ENCODE measurements at places on chromosomes 6 and 20.

DNA sequence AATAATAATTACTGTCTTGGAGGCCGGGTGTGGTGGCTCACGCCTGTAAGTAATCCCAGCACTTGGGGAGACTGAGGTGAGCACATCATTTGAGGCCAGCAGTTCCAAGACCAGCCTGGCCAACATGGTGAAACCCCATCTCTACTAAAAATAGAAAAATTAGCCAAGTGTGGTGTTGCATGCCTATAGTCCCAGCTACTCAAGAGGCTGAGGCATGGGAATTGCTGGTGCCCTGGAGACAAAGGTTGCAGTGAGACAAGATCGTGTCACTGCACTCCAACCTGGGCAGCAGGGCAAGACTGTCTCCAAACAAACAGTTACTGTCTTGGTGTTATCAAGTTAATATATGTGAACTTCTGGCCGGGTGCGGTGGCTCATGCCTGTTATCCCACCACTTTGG is 4.9 kb downstream of the RRP36 start:
- DNase-seq = no peak

DNA sequence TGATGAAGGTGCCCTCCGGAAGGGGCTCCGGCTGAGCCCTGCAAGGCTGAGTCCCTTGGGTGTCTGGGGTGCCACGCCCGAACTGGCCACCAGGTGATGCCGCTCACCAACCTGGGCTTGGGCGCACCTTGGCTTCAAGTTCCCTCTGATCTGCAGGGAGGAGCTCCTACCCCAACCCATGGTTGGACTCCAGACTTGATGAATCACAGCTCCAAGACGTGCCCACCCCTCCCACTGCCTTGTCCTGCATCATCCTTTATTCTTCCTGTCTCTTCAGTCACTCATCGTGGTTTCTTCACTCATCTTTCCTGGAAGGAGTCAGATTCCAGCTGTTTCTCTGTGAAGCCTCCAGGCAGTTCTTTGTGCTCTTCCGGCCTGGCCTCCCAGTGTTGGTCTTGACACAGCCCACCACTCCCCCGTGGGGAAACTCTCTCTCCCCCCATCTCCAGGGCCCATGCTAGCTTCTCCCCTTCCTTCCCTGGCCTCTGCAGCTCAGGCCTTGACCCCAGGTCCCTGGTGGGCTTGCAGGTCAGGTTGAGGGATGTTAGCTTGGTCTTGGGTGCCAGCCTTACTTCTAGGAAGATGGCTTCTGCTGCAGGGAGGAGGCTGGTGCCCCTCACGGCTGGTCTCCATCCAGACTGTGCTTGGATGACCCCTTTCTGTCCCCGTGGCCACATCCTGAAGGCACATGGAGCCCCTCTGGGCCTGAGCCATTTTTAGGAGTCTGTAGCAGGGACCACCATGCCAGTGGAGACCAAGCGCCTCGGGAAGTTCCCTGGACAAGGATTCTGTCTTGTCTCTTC is 2.6 kb upstream of the ZBP1 start:
- DNase-seq = no peak

- DNase-seq = no peak
Measured at GRCh38 chr20:32534661-32535240, 50.4 kb downstream of the NOL4L start.

DNA sequence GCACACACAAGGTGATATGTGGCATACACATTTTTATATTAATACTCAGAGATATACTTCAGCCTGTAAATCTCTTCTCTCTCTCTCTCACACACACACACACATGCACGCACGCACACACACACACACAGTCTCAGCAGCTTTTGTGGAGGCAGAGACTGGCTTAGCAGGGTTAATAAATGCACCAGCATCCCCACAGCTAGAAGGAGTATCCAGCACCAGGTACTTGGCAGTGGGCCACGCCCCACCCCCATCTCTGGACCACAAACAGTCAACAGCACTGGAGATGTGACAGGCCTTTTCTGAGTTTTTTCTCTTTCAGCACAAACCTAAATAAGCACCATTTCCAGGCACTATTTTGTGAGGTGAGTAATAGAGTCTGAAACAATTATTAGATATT is 47.3 kb upstream of the LRFN2 start:
- DNase-seq = no peak

GRCh38 chr6:3356056-3356823 is 97.5 kb downstream of the PSMG4 start:
- peak; percentile 22 for DNase-seq

GRCh38 chr6:115753446-115753845 is 307.2 kb downstream of the FRK start:
- DNase-seq = no peak

DNA sequence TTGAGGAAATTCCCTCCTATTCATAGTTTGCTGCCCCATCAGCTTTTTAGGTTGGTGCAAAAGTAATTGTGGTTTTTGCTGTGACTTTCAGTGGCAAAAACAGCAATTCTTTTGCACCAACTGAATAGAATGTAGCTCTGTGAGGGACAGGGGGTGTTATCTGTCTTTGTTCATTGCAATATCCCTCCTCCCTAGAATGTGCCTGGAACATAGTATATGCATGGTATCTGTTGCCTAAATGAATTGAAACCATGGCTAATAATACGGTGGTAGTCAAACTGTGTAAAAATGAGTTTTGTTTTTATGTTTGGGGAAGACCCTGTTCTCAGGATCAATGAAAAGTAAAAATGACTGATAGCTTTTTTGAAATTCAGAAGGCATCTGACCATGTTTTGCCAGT is 45.1 kb downstream of the SCAND1 start:
- DNase-seq = no peak

DNA sequence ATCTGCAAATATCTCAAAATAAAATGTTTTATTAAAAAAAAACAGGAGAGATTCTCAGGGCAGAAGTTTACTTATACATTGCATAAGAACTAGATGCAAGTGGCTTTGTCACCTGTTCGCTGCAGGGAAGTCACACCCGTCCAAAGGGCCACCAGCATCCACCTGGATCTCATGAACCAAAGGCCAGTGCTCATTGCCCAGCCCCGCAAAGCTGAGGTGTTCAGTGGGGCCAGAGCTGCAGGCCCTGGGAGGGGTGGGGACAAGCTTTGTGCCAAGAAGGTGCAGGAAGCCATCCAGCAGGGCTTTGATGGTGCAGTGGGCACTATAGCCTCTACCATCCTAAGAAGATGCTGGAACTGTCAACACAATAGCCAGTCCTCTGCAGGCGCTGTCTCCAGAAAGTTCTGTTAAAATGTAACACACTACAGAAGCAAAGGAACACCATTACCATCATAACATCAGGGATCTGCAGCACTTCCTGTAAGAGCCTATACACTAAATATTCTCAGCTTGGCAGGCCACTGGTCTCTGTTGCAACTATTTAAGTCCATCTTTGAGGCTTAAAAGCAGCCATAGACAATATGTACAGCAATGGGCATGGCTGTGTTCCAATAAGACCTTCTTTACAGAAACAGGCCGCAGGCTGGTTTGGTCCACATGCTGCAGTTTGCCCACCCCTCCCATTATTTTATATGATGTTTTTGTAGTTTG is 15.7 kb upstream of the CD93 start:
- no peak for DNase-seq

GRCh38 chr6:80433010-80433672 is 326.7 kb downstream of the BCKDHB start:
- no peak for DNase-seq

- DNase-seq = no peak
Measured at GRCh38 chr6:44399991-44400390, 12.5 kb downstream of the CDC5L start.

GRCh38 chr20:13900496-13900895 is 89.9 kb downstream of the SEL1L2 start:
- DNase-seq = no peak

- DNase-seq = no peak
Measured at GRCh38 chr6:105431226-105431625, 28.3 kb upstream of the PREP start.

DNA sequence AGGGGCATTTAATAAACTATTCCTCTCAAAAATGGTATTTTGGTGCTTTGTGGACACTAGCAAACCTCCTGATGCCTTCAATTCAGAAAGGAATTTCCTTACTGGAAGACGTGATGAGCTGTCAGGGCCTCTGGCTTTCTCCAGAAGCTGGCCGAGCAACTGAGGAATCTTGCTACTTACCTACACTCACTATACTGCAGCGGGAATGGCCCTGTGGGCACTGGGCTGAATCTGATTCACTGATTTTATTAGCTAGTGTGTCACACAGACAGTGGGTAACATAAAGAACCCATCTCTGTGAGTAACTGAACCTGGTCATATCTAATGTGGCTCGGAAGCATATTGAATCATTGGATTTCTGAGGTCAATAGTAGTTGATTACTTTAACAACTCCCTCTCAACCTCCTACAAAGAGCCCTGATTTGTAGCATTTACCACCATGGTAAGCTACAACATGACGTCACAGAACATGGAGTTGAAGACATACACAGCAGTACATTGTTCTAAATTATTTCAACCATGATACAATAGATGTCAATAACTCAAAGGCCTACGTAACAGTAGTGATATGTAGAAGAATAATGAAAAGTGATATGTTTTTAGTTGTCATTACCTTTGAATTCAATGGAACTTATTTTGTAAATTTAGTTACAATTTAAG is 232.1 kb downstream of the SYNE1 start:
- DNase-seq = no peak

DNA sequence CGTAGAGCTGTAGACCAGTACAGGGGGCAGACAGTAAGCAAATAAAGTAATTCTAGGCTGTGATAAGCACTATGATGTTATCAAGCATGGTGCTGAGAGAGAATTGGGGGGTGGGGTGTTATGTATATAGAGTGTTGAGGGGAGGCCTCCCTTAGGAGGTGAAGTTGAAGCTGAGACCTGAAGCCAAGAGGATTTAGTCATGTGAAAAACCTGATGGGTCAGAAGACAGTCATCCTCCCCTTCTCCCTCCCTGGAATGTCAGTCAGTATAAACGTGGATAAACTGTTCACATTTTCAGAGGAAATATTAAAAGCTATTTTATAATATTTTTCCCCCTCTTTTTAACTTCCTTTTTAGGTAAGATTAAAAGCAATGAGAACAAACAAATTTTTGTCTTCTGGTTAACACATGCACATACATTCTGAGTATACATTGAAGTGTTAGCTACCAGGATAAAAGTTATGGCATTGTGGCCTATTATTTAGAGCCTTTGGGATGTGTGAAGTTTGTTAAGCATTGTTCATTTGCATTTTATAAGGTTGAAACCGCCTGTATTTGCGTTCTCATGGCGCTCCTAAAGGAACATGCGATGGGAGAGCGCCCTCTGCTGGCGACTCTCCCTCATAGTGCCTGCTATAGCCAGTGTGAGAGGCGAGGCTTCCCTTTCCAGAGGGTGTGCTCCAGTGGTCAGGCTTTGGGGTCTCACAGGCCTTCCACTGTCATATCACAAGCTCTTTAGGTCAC is 35.4 kb upstream of the MAPK13 start:
- peak; percentile 55 for DNase-seq

DNA sequence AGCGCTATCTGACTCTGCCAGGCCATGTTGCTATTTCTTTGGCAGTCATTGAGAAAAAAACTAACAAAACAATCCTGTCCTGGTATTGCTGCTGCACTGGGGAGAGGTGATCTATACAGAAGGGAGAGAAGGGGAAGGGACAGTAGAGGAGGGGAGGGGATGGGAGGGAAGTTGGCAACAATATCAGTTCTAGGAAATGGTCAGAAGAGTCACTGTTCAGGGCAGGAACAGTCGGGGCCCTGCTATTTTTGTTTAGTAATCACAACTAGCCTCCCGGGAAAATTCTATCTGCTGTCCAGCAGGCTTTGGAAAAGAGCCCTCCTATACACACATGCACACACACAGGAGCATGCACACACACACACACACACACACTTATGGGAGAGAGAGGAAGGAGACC is 142.3 kb upstream of the CARMIL1 start:
- no peak for DNase-seq

DNA sequence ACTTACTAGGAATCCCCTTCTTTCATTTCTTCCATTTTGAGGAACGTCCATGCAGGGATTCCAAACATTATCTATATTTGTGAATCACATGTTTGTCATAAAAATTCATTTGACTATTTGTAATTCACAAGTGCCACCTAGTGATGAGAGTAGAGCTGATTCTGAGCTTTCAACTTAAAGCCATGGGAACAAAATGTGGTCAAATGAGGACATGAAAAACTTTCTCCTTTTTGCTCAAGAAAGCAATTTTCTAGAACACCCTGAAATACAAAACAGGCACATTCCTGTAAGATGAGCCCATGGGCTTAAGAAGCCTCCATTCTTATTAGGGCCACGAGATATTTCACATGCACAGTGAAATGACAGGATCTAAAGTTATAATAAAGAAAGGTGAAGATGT is 12.3 kb downstream of the MAP3K7 start:
- DNase-seq = no peak

GRCh38 chr20:36467076-36467999 is 74.0 kb upstream of the MYL9 start:
- DNase-seq = no peak

GRCh38 chr6:28867086-28867409 is 56.7 kb downstream of the TRIM27 start:
- no peak for DNase-seq

GRCh38 chr6:79435746-79436145 is 101.5 kb downstream of the LCA5 start:
- no peak for DNase-seq

- DNase-seq = no peak
Measured at GRCh38 chr6:13479971-13480434, 7.4 kb downstream of the GFOD1 start.

DNA sequence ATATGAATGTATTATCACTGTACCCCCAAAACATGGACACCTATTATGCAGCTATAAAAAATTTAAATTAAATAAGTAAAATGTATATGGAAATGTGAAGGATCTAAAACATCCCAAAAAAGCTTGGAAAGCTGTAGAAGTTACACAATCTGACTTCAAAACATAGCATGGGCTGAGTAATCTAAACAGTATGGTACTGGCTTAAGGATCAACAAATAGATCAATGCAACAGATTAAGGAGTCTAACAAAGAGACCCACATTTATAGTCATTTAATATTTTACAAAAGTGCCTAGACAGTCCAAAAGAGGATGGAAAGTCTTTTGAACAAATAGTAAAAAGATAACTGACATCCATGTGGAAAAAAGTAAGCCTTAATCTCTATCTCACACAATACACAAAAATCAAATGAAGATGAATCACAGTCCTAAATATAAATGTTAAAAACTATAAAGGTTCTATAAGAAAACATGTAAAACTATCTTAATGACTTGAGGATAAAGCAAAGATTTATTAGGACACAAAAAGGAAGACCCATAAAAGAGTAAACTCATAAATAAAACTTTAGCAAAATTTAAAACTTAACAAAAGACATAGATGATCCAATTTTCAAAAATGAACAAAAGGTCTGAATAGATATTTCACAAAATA is 46.8 kb downstream of the RANBP9 start:
- no peak for DNase-seq

DNA sequence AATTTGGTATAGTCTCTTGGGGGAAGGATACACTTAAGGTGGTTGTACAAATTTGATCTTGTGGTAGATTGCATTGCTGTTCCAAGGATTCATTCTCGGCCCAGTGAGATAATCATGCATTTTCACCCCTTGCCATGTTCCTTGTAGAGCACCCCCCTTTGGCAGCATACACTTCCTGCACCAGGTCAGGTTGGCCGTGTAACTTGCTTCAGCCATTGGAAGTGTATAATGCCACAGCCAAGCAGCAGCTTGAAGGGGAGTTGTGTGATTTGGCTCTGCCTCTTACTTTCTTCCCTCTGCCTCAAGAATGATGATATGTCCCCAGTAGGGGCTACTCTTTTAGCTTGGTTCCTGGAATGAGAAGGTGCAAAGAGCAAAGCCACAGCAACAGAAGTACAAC is 21.9 kb downstream of the CCN2 start:
- no peak for DNase-seq

GRCh38 chr6:50815436-50816114 is 3.1 kb upstream of the TFAP2B start:
- no peak for DNase-seq
